ENCODE measurements at places on chromosomes 4 and X.

GRCh38 chr4:101287324-101287723 lies 60.0 kb downstream of the PPP3CA start:
- DNase-seq, result no peak

GRCh38 chrX:14291666-14292500 lies 237.5 kb upstream of the GLRA2 start:
- DNase-seq, result no peak

- DNase-seq, result no peak
These were observed 98.1 kb downstream of the MGST2 start for GRCh38 chr4:139763672-139764071.

DNA sequence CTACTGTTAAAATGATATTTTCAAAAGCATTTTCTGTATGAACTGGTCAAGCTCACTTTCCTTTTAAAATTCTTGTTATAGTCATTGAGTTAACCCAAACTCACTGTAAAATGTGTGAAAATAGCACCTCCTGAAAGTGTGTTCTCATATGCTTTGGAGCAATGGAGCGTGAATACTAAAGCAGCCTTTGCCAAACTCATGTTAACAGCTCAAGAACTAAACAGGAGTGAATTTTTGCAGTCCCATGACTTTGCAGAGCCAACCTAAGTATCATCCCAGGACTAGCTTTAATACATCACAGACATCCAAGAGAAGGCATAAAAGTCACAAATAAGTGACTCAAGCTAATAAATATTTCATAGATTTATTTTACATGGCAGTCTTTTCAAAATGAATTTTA lies 2.3 kb downstream of the AMMECR1 start:
- no peak for DNase-seq

DNA sequence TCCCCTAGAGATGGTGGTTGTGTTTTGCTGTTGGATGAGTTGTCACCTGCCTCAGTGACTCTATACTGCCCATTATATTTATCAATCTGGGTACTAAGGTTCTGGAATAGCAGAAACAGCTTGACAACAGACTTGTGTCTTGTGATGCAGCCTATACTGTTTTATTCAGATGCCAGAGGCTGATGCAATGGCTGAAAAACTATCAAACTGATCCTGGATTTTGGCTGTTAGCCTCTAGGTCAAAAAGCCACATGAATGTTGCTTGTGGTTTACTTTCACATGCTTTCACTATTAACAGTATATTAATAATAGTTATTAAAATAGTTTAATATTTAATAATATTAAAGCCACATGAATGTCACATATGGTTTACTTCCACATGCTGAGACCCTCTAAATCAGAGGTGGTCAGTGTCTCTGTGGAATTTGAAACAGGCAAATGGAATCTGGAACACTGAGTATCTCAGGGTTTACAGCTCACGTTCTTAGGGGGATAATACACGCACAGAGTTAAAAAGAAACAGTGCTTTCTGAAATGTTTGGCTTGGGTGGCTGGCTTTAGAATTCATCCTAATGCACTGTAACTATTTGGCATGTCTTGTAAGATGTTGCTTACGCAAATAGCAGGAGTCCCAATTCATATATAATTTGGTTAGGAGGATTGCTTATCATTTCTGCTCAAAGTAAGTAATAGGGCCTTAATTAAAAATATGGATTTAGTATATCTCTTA lies 82.5 kb upstream of the LCORL start:
- DNase-seq, result no peak

DNA sequence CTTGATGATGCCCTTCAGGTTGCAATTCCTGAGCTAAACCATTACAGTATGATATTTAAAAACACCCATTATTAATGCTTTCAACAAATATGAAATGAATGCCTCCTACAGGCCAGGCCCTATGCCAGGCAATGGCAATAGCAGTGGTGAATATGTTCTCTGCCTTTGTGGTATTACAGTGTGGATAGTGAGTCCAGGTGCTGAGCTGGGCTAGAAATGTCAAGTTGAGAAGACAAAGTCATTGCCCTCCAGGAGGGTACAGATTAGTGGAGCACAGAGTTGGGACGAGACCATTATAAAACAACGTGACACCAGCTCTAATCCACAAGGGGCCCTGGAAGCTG lies 81.9 kb downstream of the RBM47 start:
- DNase-seq, result no peak

GRCh38 chrX:101550751-101551379 lies 518 bp downstream of the ARMCX1 start:
- DNase-seq, result no peak

- DNase-seq, result no peak
These were observed 96.8 kb upstream of the GRIA3 start for GRCh38 chrX:123087326-123087725.

DNA sequence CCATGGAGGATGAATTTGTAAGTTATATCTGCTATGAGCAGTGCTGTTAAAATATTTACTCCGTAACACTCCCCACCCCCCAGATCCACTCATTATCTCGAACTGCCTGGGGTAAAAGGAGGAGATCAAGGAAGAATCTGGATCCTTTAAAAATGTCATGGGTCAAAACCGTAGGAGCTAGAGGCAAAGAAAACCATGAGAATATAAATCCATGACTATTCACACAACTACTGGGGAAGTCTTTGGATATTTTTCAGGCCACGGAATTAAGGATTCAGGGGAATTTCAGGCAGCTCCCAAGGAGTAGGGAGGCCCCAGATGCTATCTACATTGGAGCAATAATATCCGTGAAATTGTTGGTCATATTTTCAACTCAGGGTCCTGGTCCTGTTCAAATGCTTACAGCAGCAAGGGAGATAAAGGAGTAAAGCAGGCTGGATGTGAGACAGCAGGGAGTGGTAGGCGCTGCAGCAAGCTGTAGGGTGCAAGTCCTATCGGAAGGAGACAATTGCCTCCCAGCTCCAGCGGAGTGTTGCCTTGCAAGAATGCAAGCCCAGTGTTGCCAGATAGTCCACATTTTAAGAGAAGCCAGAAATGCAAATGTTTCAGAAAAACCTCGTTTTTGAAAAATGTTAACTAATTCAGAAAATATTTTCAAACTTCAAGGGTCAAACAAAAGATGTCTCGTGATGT lies 116.2 kb upstream of the KIT start:
- no peak for DNase-seq

DNA sequence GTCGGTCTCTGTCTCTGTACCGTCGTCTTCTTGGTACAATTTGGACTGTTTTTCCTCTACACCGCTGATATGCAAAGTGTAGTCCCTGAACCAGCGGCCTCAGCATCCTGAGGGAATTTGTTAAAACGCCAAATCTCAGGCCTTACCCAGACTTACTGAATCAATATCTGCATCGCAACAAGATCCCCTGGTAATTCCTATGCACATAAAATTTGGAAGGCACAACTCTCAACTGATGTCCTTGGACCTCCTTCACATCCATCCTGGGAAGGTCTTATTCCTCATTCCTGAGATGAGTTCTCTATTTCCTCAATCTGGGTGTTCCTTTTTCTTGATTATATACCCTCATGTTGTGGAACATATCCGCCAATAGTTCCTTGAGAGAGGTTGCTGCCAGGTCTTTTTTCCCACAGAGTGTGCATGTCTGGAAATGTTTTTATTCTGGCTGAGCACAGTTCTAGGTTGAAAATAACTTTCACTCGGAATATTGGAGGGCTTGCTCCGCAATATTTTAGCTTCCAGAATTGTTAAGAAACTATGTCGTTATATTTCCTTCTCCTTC lies 738 bp upstream of the HPF1 start:
- no peak for DNase-seq

- no peak for DNase-seq
These were observed 111.7 kb downstream of the PABPC4L start for GRCh38 chr4:134089885-134090284.

- DNase-seq, result no peak
These were observed 25.6 kb upstream of the MXD4 start for GRCh38 chr4:2287594-2287915.

DNA sequence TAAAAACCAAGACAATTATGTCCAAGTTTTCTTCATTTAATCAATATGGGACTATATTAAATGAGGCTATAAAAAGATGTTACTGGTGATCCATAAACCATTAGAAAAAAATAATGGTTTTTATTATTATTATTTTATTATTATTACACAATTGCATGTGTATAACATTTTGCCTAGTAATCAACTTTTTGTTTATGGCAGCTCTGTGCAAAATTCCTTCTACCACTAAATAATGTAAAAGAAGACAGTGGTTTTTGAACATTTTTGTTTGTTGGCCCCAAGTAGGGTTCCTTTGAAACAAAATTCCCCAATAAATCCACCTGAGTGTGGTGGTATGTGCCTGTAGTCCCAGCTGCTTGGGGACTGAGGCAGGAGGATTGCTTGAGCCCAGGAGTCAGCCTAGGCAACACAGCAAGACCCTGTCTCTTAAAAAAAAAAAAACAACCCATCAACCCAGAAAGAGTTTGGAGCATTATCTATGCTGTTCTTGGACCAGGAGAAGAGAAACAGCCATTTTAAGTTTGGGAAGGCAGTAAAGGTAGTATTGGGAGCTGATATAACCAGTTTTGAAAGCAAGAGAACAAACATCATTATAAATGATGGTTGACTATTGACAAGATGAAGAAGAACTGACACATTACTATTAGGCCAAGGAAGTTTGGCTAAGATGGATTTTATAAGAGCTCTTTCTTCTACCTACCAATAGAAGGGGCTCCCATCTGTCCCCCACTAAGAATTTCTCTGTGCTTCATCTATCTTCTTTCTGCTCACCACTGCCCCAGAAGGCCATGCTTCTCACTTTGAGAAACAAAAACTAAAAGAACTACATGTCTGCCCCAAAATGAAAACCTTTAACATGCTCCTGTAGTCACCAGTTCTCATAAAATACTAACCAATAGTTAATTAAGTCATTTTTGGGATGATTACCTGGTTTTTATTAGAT lies 2.2 kb downstream of the TMEM156 start:
- DNase-seq, result no peak

DNA sequence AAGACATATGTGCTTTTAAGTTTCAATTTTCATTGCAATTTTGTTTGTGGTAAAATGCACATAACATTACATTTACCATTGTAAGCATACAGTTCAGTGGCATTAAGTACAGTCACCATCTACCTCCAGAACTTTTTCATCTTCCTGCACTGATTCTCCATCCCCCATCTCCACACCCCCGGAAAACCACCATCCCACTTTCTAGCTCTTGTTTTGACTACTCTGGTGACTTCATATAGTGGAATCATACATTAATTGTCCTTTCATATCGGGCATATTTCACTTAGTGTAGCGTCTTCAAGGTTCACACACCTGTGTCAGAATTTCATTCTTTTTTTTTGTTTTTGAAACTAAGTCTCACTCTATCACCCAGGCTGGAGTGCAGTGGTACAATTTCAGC lies 143.5 kb downstream of the GPR143 start:
- no peak for DNase-seq

DNA sequence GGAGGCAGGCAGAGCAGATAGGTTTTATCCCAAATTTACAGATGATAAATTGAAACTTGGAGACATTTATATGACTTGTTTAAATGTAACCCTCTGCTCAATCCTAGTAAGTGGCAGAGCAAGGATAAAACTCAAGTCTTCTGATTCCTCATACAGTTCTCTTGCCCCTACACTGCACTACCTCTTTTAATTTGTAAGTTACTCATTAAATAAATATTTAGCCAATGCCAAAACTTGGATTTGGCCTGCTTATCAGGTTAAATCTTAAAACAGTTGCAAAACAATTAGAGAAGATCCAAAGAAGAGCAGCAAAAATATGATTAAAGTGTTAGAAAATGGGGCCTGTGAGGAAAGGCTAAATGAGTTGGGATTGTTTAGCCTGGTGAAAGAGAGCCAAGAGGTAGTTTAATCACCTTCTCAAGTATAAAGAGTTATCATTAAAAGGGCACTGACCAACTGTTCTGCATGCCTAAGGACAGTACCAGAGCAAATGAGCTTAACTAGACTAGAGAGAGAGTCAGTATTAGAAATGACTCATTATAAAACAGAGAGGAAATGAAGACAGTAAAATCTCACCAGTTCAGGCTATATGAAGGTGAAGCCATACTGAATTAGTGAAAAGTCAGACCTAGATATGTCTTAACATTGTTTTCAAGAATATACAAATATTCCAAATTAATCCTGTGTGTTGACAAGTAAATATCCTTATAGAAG lies 146.3 kb downstream of the GRIA3 start:
- DNase-seq, result no peak

- no peak for DNase-seq
These were observed 31.3 kb upstream of the ETNPPL start for GRCh38 chr4:108794136-108794535.

GRCh38 chr4:107705742-107706556 lies 14.1 kb downstream of the PAPSS1 start:
- no peak for DNase-seq

- no peak for DNase-seq
These were observed 570.7 kb downstream of the BCOR start for GRCh38 chrX:39527025-39527424.

GRCh38 chr4:121070696-121071639 lies 1.4 kb downstream of the NDNF start:
- no peak for DNase-seq

DNA sequence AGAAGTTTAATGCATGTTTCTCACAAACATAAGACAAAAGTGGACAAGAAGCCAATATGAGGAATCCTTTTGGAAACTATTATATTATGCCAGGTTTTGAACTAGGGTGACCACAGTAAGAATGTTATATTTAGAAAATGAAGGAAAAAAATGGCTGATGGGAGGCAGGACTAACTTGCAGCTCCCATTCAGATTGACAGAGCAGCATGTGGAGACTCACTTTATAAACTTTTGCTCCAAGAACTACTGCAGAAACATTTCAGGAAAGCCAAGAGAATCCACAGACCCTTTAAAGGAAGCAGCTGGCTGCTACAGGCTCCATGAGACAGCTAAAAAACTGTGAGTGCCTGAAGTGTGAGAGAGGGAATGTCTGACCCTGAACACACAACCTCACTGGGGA lies 738.6 kb upstream of the GRIA3 start:
- DNase-seq, result no peak

- DNase-seq, result no peak
These were observed 123.1 kb downstream of the AFF1 start for GRCh38 chr4:87057835-87058355.

- no peak for DNase-seq
These were observed 60.2 kb upstream of the GRPR start for GRCh38 chrX:16063141-16063540.

All from stimulated activated CD8-positive, alpha-beta memory T cell treated with anti-CD3 and anti-CD28 coated beads, Interleukin-4, amount 100 ng/mL, for 24 hours (primary cell).